ENCODE measurements at places on chromosomes 7 and 10.

- no peak for DNase-seq
Measured at GRCh38 chr10:74652664-74653063, 173.7 kb upstream of the KAT6B start.

- DNase-seq: no peak
Measured at GRCh38 chr7:47912332-47912731, 35.9 kb downstream of the PKD1L1 start.

- DNase-seq: no peak
Measured at GRCh38 chr10:122632031-122632430, 67.6 kb downstream of the C10orf120 start.

- DNase-seq: no peak
Measured at GRCh38 chr7:148882841-148883265, 1.2 kb downstream of the EZH2 start.
